Activated naive CD4-positive, alpha-beta T cell (primary cell): ENCODE measurements at places on chromosomes 5 and 9.

DNA sequence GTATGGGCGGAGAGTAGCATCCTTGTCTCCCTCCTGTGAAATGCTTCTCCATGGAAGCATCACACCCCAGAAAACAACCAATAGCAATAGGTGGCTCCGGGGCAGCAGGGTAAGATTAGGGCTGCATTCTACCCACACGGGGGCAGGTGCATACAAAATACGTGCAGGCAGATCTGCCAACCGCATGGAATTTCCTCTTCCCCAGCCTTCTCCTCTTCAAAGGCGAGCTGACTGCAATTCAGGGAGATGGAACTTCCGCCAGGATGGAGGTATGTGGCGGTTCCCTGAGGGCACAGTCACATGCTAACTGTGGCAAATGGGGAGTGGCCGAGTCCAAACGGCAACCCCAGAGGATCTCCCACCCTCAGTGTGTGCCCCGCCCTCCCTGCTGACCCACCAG is 81.5 kb downstream of the LMNB1 start:
- no peak for DNase-seq

- DNase-seq: no peak
These were observed 388.2 kb downstream of the PRR16 start for GRCh38 chr5:120852222-120852860.

- DNase-seq: no peak
These were observed 27.9 kb downstream of the COL5A1 start for GRCh38 chr9:134669399-134669955.

DNA sequence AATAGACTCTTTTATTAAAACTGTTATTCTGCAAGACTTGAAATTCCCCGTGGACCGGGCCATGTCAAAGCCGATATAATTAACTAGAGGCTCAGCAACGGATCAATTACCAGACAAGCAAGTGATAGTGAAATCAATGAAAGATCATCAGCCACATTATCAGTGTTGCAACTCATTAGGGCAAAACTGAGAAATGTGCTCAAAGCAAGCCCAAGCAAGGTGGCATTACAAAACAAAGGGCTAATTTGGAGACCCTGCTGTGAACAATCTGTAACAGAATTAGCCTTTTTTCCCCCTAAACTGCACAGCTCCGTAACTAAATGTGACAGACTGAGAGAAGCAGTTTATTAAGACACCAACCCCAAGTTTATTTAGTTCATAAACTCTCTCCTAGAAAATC is 140.3 kb downstream of the BNC2 start:
- no peak for DNase-seq

DNA sequence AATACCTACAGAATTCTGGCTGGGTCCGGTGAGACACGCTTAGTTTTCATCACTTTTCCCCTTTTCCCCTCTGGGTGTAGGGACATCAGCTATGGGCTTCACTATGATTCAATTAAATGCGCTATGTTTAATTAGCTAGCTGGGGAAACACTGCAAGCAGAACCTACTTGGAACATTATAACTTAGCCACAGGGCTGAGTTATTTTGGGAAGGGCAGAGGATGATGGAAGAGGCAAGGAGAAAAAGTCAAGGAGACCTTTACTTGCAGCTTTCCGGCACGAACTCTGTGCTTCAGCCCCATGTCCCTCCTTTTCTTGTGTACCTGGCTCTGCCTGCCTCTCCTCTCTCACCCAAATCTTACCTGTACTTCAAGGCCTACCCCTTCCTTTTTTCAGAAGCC is 62.8 kb downstream of the KIF4B start:
- DNase-seq: no peak
